ENCODE measurements at places on chromosomes 2 and 18. TPM values are rescaled to one million over a fixed set of nuclear protein-coding genes. Genes with fewer than 3 reads are reported as not detected.
A peak's percentile ranks its signal among the peaks of the same experiment; 100 is the strongest.

- no peak overlapping the region for H3K27ac ChIP-seq
- DNase-seq: no peak
- peaks cover 17% of the 10 kb centered on the region for H3K36me3 ChIP-seq
- H3K4me1 ChIP-seq: no peaks in the 10 kb centered on the region
- H3K4me3 ChIP-seq: no peak overlapping the region
- H3K27me3 ChIP-seq: no peaks in the 10 kb centered on the region
These were observed 91.4 kb downstream of the COL6A3 start for GRCh38 chr2:237322564-237322963.

GRCh38 chr18:77765468-77765867 is 515.8 kb downstream of the GALR1 start:
- DNase-seq: no peak
- H3K4me1 ChIP-seq: no peaks in the 10 kb centered on the region
- H3K27ac ChIP-seq: no peak overlapping the region
- no peaks in the 10 kb centered on the region for H3K36me3 ChIP-seq
- no peaks in the 10 kb centered on the region for H3K27me3 ChIP-seq

GRCh38 chr2:8537562-8538155 is 144.2 kb upstream of the ID2 start:
- no peak overlapping the region for H3K27ac ChIP-seq
- no peaks in the 10 kb centered on the region for H3K36me3 ChIP-seq
- H3K4me3 ChIP-seq: no peak overlapping the region

DNA sequence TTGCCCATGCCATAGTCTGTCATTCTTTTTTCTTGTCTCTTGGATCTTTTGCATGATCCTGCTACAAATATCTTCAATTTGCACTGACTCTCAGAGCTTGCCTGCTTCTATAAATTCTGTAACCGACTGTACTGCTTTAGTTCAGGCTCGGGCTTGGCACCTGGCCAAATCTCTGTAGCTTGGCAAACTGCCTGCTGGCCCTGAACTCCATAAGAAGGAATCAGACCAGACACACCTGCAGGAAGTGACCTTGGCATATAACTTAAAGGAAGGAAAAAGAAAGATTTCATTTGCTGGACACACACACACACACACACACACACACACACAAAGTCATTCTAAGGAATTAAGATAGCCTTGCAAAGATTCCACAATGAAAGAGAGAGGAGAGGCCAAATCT is 291.2 kb upstream of the DDX18 start:
- no peak overlapping the region for H3K27ac ChIP-seq
- no peak for DNase-seq
- H3K27me3 ChIP-seq: no peaks in the 10 kb centered on the region
- H3K4me3 ChIP-seq: no peak overlapping the region

ARID5A gene
- total RNA-seq: 11.8 TPM

- DNase-seq: peak; percentile 87
- peak overlapping the region; percentile 83 for H3K27ac ChIP-seq
- H3K27me3 ChIP-seq: no peaks in the 10 kb centered on the region
- H3K36me3 ChIP-seq: peaks cover 4% of the 10 kb centered on the region
These were observed 74.5 kb downstream of the SPATS2L start for GRCh38 chr2:200380833-200381542.

DNA sequence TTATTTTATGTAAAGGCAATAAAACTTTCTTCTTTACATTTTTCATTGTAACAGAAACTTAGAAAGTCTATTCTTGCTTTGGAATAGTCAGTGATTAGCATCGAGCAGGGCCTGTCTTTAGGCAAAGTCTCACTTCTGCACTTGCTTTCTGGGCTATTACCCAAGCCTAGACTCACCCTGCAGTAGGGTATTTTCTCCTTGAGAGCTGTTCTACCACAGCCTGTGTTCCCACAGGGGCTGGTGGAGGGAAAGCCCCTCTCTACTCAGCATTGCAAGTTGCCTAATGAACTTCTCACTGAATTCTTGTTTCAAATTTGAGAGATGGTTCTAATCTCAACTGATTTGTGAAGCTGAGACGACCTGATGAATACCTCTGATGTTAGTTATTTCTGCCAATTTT is 111.7 kb upstream of the KLHL14 start:
- DNase-seq: no peak
- no peaks in the 10 kb centered on the region for H3K4me1 ChIP-seq
- H3K4me3 ChIP-seq: no peak overlapping the region

Measured in astrocyte (in vitro differentiated cells and primary cell).